ENCODE measurements at places on chromosomes 2 and 18.

DNA sequence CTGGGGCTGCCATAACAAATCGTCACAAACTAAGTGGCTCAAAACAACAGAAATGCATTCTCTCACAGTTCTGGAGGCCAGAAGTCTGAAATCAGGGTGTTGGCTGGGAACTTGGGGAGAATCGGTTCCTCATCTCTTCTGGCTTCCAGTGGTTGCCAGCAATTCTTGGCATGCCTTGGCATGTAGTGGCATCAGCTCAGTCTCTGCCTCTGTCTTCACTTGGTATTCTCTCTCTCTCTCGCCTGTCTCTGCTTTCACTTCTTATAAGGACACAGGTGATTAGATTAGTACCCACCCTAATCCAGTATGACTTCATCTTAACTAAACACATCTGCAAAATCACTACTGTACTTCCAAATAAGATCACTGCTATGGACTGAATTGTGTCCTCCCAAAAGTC lies 695.4 kb upstream of the ID2 start:
- DNase-seq = no peak

DNA sequence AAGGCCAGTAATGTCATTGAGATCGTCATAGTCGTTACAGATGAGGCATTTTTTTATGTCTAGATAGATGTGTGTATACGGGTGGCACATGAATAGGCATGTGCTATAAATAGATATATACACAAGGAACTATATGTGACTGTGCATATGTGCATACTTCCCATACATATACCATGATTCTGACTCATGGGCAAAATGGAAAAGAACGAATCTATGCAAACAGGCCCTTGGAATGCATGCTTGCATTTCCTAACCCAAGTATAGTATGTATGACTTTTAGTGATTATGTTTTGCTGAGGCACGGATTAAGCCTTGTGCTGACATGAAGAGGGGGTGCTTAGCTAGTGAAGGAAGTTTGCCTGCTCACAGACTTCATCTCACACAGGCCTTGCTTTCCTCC lies 111.7 kb downstream of the BCL11A start:
- DNase-seq = no peak

DNA sequence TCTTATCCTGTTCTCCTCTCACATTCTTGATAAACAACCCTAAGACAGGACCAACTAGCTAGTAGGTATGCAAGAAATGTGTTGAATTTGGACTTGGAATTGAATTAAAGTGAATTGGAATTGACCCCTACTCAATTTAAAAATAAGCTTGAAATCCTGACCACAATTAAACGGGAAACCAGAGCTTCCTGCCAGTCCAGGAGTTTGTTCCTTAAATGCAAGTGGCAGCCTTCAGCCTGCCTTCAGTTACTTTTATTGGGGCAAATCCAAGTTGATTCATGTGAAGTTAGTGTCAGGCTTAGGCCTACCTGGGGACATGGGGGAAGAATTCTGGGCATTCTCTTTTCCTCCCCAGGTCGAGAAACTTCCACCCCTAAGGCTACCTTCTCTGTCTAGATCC lies 457.6 kb downstream of the BCL11A start:
- DNase-seq = no peak

DNA sequence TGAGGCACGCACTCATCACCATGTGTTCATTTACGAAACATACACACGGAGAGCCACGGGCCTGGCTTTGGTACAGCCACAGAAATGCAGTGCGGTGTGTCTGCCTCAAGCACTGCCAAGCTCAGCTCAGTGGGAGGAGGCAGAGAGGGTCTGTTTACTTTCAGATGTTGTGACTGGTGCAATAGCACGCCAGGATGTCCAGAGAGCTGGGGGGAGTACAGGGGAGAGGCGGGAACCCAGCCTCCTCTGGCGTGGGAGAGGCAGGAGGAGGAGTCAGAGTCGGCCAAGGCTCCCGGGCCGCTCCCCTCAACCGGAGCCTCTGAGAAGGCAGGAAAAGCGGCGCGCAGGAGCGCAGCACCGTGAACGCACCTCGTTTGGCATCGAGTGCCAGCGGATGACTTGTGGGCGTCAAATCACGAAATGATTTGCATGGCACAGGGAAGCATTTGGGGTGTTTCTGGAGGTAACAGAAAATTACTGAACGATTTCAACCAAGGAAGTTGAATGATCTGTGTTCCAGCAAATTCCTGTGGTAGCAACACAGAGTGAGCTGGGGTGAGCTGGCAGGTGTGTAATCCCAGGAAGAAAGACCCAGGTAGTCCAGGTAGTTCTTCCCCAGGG lies 143.0 kb downstream of the ZNF516 start:
- peak; percentile 47 for DNase-seq

DNA sequence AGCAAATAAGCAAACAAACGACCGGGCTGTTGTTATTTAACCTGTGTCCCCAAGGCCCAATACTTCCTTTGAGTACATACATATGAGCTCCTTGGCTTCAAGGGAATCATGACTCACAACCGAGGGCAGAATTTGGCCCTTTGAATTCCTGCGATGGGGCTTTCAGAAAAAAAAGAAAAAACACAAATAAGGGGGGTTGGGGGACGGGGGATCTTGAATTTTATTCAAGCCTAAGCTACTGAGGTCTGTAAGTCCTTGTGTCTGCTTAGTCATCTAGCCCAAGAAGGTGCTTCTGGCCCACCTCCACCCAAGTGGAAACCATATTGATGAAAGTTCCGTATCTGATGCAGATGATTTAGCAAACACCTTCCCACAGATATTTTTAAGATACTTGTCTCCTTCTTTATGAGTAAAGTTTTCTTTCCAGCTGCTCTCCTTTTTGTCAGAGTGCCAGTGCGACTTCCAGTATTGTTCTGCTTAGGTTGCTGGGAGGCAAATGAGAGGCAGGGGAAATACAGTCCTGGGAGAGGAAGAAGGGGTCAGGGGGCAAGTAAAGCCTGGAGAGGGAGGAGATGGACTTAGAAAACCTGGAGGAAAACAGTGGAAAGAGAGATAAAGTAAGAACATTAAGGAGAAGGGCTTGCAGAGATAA lies 169.6 kb downstream of the ZEB2 start:
- no peak for DNase-seq

- no peak for DNase-seq
These were observed 971.2 kb upstream of the PIK3C3 start for GRCh38 chr18:40983835-40984234.

DNA sequence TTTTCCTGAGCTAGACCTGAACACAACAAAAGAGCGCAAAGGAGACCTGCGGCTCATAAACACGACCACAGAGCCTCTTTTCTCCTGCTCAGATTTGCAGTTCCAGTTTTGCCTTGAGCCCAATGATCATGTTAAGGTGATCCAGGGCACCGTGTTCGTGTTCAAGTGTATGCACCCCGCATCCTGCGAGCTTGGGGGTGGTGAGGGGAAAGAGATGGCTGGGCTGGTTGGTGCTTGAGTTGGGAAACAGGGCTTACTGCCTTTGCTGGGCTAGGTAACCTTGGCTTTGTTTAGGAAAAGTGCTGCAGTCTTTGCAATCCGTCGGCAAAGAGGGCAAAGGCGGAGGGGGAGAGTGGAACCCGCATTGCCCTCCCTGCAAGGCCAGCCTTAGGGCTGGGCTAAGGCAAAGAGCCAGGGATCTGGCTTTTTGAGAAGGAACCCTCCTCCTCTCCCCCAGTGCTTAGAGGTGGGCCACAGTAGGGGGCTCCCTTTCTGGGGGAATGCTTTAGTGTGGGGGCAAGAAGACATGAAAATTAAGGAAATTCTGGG lies 1.3 kb downstream of the HOXD10 start:
- DNase-seq = no peak

DNA sequence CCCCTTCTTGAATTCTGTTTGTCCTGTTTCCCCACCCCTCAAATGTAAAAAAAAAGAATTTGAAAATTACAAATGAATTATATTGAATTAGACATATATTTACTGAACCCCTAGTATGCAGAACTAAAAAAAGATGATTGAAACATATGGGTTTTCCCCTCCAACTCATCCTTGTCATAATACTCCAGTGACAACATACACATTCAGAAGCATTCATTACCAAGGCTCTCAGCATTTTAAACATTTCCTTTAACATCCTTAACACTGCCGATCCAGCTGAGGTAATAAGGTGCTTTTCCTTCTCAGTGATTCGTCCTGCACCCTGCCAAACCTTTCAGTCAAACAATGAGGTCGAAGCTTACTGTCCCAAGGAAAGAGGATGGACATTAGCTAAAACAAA lies 53.1 kb upstream of the DTNB start:
- DNase-seq = no peak

DNA sequence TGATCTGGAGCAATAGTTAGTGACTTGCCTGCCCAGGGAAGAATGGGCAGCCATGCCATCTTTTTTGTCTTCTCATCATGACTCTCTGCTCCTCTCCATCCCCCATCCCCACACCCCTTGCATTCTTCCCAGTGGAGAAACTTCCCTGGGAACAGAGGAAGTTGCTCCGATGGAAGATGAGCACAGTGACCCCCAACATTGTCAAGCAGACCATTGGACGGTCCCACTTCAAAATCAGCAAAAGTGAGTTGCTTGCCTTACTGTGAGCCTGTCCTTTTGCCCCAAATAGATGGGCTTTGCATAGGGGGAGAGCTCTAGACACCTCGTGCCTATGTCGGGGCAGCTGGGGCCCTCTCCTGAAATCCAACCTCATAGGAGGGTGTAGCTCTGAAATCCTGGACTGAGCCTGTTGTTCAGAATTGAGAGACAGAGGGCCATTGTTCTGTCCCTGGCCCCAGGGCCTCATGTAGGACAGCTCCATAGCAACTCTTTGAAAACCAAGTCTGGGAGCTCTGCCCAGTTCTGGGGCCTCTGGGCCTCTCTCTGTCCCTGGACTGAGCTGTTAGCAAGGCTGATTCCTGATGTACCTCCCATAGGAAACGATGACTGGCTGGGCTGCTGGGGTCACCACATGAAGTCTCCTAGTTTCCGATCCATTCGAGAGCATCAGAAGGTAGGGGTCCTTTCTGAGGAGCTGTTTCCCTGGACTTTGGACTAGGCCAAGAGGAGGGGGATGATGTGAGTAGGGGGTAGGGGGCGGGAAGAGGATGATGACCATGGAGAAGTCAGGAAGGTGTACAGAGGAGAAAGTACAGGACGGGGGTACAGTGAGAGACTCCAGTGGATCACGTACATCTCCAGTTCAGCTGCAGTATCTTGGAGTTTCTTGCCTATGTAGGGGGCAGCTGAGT lies 35.2 kb downstream of the TTLL4 start:
- peak; percentile 35 for DNase-seq

DNA sequence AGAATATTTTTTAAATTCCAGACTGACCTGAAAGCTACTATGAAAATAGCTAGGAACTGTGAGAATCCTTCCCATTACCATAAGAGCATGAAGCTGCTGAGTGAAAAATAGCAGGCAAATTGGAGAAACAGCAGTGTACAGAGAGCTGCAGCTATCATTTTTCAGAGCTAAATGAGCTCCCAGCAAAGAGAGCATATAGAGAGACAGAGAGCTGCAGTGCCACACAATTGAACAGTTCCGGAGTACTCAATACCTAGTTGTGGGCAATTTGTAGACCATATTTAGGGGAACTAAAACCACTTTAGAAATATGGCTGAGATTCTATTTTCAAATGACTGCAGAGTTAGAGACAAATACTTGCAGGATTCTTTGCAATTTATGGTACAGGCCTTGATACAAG lies 645.3 kb downstream of the STK39 start:
- DNase-seq = no peak
